ENCODE measurements at places on chromosomes 4 and X.
A peak's percentile ranks its signal among the peaks of the same experiment; 100 is the strongest.

DNA sequence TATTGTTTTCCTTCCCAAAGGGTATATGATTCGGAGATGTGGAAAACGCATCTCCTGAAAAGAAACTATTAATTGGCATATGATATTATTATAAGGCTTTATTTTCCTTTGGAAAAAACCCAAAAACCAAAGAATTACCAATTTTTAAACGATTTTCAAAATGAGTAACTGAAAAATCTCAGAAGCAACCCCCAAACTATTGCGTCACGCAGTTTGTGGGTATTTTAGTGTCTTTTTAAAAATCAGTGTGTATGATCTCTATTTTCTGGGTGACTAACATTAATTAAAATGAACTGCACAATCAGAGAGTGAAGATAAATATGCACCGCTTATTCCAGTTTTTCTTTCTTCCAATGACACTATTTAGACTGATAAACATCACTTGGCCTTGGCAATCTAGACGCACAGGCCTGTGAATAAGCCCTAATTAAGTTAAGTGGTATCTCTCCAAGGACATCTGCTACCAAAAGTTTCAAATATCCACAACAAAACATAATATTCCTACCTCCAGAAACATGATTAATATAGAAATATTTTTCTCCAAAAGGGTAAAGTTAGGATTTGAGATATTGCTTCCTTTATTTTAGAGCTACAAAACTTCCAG lies 511.5 kb upstream of the FAM241A start:
- DNase-seq: no peak

GRCh38 chr4:182608525-182608924 lies 308.7 kb downstream of the DCTD start:
- no peak for DNase-seq

GRCh38 chrX:19350941-19351384 lies 7.2 kb downstream of the PDHA1 start:
- peak; percentile 58 for DNase-seq

GRCh38 chrX:148771440-148771839 lies 271.0 kb downstream of the AFF2 start:
- DNase-seq: no peak

GRCh38 chr4:149638073-149638472 lies 177.6 kb downstream of the IQCM start:
- DNase-seq: no peak

- DNase-seq: no peak
Measured at GRCh38 chrX:287670-288069, 6.5 kb downstream of the PLCXD1 start.

DNA sequence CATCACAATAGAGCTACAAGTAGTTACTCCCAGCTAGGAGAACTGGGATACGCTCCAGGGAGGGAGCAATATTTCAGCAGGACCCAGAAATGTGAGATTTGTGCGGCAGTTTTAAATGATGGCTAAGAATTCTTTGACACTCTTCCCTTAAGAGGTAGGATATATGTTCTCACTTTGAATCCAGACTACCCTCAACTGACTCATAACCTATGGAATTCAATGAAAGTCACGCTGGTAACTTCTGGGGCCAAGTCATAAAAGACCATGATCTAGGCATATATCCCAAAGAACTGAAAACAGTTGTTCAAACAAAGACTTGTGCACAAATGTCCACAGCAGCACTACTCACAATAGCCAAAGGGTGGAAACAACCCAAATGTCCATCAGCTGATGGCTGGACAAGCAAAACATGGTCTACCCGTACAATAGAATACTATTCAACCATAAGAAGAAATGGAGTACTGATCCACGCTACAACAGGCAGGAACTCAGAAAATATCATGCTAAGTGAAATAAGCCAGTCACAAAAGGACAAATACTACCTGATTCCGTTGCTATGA lies 10.5 kb downstream of the CD99L2 start:
- DNase-seq: no peak

DNA sequence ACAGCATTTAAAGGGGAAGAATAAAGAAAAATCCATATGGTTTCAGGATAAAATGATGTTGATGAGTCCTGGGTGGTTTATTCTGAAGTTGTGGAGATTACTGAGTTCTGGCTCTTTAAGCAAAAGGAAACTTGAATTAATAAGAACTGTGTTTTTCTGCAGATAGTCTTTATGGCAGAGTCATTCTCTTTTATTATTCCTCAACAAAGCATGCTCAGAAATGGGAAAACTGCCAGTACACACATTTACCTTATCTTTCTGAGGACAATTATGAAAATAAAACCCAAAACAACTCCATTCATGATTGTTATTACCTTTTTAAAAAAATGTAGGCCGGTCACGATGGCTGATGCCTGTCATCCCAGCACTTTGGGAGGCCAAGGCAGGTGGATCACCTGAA lies 58.5 kb downstream of the ADD1 start:
- DNase-seq: no peak

DNA sequence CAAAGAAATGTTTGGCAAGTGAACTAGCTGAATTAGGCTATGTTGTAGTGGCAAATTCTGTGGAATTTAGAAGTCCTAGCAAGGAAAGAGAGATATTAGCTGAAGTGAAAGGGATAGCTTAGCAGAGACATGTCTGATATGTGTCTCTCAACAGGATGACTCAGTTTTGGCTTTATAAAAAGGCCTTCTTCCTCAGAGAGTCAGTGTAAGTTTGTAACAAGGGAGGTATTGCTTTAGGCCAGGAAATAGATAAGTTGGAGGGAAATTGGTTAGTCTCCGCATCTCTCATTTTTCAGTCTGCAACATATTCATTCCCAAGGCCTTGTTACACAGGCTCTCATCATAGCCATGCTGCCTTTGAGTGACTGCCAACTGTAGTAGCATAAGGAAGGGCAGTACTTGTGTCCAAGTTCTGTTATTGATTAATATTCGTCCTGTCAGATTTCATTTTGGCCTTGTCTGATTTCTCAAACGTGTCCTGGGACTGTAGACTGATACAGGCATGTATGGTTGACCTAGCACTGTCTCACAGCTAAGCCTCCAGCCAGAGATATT lies 4.0 kb downstream of the TMEM164 start:
- no peak for DNase-seq

DNA sequence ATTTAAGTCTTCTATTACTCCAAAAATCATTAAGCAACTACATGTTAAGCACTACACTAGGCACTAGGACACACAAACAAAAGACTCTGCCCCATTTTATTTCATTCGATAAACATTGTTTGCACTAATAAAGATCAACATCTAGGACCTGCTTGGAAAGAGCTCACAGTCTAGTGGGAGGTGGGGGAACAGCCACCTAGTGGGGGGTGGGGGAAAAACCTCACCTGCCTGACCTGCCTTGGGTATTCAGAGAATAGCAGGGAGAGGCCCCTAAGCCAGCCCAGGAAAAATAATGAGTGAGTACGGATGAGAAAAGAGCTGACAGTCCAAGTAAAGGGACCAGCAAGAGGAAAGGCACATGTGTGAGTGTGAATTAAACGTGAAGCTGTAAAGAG lies 52.2 kb downstream of the PRDM5 start:
- DNase-seq: no peak

GRCh38 chr4:141028024-141028529 lies 105.2 kb downstream of the RNF150 start:
- no peak for DNase-seq

DNA sequence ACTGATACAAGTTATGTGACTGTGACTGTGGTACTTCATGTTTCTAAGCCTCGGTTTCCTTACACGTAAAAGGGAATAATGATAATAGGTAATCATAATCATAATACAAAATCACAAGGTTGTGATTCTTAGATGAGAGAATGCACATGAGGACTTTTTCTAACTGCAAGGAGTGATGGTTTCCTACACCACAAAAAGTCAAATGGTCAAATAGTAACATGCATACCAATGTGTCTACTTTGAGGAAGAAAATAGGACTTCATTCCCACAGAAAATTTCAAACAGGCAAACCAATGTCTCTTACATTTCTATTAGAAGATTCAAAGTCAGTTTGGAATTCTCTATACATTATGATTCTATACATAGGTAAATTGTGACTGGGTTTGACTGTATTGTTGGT lies 368.7 kb upstream of the FTHL17 start:
- DNase-seq: no peak

GRCh38 chrX:149829751-149830191 lies 48.0 kb downstream of the MAGEA9 start:
- DNase-seq: no peak

- DNase-seq: peak; percentile 91
Measured at GRCh38 chr4:52721968-52722815, 29.0 kb downstream of the ERVMER34-1 start.

- no peak for DNase-seq
Measured at GRCh38 chr4:24748758-24749350, 46.5 kb upstream of the SOD3 start.

DNA sequence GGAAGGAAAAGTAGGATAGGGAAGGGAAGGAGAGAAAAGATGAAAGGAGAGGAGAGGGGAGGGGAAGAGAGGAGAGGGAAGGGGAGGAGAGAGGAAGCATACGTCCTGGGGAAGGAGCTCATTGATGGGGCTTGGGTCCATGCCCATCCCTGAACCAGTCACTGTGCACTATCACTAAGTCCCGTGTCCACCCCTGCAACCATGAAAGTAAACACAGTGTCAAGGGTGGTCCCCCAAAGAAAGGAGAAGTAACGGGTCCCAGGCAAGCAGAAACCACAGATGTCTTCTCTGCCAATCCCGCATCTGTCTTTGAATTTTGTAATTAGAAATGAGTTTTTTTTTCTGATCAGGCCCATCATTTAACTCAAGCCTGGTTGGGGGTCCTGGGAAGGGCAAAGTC lies 55.2 kb downstream of the LGI2 start:
- no peak for DNase-seq

DNA sequence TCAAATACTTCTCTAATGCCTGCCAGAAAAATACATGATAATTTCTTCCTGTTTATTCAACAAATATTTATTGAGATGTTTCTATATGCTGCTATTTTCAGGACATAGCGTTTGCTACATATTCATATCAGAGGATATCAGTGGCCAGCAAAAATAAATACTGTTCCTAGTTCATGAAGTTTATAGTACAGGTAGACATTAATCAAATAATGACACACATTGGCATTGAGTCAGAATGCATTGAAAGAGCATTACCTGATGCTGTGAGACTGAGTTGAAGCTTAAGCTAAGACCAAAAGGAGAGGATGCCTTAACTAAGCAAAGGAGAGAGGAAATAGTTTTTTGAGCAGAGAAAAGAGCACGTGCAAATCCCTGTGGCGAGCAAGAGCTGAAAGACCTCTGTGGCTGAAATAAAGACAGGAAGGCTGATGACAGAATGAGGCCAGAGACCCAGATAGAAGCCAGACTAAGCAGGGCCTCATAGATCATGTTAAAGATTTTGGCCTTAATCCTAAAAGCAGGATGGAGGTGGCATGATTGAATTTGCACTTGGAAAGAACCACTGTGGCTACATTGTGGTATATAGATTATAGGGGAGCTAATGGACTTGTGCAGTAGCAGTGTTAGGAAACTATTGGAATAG lies 36.2 kb downstream of the FAM241A start:
- no peak for DNase-seq

DNA sequence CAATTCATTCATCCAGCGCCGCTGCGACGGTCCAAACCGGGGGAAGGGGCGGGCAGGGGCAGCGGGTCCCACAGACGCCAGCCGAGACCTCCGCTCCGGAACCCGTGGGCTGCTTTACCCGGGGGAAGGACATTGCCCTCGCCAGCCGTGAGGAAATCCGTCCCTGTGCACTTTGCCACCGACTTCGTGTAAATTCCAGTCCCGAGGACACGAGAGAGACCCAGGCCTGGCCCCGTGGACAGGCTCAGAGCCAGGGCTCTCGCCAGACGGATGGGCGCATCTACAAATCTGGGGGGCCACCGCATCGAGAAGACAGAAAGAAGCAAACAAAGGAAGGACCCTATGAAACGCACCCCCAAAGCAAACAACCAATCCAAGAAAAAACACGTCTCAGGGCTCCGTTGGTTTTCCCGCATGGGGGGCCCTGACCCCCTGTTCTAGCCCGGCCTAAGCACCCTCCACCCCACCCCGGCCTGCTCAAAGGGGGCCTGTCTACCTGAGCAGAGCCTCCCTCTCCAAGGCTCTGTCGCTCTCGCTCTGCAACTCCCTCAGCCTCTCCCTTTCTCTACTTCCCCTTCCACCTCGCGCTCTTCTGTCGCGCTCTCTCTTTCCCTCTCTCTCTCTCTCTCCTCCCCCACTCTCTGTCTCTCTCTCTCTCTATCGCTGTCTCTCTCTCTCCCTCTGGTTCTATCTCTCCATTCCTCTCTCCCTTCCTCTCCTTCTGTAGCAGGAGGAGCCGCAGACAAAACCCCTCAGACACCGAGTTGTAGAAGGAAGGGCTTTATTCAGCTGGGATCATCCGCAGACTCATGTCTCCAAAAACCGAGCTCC lies 11.3 kb downstream of the FRG2 start:
- DNase-seq: no peak

GRCh38 chr4:152808670-152809069 lies 28.9 kb downstream of the ARFIP1 start:
- DNase-seq: no peak

DNA sequence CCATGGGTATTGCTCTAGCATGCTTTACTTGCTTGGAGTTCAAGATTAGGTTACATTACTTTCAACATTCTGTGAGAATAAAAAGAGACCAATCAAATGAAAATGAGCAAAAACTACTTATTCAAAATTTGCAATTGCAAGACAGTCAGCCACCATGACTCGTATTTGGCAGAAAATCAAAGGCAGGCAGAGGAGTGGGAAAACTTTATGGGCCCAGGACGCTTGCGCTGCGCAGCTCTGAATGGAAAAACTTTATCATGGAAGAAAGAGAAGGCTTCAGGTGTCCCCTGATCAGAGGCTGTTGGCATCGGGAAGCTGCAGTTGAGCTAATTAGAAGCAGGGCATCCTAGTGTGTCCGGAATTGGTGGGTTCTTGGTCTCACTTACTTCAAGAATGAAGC lies 250.6 kb downstream of the USP46 start:
- no peak for DNase-seq

- DNase-seq: peak; percentile 23
Measured at GRCh38 chrX:140733766-140734342, 24.3 kb downstream of the LINC00632 start.

DNA sequence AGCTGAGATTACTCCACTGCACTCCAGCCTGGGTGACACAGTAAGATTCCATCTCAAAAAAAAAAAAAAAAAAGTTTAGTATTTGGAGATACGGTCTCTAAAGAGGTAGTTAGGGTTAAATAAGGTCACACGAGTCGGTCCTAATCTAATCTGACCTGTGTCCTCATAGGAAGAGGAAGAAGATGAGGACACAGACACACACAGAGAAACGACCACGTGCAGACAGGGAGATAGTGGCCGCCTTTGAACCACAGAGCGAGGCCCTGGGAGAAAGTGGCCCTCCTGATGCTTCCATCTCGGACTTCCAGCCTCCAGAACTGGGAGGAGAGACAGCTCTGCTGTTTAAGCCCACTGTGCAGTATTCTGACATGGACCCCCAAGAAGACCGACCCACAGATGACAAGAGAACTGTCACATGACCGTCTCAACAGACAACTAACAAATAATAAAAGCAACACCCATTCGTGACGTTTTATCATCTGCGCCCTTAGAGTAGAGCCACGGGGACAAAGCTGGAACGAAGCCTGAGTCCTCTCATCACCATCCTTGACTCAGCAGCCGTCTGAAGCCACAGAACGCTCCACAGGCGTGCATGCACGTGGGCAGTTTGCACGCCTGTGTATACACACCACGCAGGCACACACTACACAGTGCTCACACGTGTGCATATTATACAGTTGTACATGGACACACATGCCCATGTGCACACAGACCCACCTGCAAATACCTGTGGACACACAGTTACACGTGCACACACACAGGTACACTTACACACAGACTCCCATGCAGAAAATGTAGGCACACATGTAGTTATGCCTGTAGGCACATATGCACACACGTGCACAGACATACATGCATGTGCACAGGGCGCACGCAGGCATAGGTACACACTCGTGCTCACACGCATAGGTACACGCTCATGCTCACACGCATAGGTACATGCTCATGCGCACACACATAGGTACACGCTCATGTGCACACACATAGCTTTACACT lies 51.7 kb downstream of the FAM53A start:
- no peak for DNase-seq

Data from GM10248 (cell line).